ENCODE measurements at places on chromosomes 1 and 21.

DNA sequence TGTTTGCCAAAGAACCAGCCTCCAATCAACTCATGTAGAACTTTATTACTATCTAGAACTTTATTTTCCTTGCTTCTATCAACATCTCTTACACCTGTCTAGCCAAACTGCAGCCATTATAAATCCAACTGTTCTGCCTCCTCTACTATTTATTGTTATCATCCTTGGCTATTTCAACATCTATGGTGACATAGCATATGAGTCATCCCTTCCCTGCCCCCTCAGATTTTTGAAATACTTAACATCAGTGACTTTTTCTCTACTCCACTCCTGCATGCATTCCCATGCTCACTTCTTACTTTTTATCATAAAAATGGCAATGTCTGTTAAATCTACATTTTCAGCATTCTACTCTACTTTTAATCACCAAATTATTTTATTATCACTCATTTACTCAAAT lies 544.9 kb upstream of the NEGR1 start:
- no peak for DNase-seq

GRCh38 chr1:109733236-109733870 lies 7.5 kb downstream of the GSTM3 start:
- DNase-seq: no peak

GRCh38 chr1:51100264-51100880 lies 1.7 kb upstream of the C1orf185 start:
- no peak for DNase-seq

- peak; percentile 54 for DNase-seq
These were observed 36.2 kb upstream of the KCNA10 start for GRCh38 chr1:110554871-110555801.

- no peak for DNase-seq
These were observed 23.1 kb downstream of the CD53 start for GRCh38 chr1:110896090-110896489.

DNA sequence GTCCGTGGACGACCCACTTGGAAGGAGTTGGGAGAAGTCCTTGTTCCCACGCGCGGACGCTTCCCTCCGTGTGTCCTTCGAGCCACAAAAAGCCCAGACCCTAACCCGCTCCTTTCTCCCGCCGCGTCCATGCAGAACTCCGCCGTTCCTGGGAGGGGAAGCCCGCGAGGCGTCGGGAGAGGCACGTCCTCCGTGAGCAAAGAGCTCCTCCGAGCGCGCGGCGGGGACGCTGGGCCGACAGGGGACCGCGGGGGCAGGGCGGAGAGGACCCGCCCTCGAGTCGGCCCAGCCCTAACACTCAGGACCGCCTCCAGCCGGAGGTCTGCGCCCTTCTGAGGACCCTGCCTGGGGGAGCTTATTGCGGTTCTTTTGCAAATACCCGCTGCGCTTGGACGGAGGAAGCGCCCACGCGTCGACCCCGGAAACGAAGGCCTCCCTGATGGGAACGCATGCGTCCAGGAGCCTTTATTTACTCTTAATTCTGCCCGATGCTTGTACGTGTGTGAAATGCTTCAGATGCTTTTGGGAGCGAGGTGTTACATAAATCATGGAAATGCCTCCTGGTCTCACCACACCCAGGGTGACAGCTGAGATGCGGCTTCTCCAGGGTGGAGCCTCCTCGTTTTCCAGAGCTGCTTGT lies 32.4 kb downstream of the PRMT2 start:
- no peak for DNase-seq

GRCh38 chr1:243490748-243491686 lies 235.2 kb downstream of the SDCCAG8 start:
- no peak for DNase-seq

GRCh38 chr1:1419813-1420653 lies 1.0 kb downstream of the ANKRD65 start:
- DNase-seq: no peak

- DNase-seq: no peak
These were observed 15.7 kb upstream of the ACBD3 start for GRCh38 chr1:226202246-226202645.

- DNase-seq: no peak
These were observed 37.1 kb upstream of the NBL1 start for GRCh38 chr1:19606817-19607642.

DNA sequence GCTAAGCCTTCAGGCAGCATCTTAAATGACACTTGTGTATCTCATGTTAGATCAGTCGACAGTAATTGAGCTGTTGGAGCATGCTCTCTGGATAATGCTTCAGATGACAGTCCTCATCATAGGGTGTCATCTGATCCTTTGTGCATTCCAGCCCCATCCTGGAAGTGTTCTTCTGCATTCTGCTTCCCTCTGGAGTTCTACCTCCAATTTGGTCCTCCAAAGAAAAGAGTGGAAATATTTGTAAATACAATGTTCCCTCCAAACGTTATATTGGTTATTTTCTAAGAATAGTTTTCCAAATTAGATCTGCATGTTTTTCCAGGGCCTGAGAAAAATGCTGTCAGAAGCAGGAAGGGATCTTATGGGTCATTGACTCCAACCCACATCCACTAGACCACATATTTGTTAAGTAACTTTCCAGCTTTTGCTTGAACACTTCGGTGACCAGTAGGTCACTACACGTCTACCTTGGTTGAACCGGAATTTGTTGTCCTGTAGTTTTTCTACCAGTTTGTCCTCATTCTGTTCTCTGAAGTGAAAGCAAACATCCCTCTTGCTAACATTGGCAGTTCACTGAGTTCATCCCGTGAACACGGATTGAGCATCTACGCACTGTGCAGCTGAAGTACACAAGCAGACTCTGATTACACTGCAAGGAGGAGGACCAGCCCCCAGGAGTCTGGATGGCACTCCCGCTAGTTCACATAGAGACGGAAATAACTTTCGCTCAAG lies 136.0 kb downstream of the TLR5 start:
- no peak for DNase-seq

GRCh38 chr1:154716614-154717527 lies 108.9 kb upstream of the ADAR start:
- DNase-seq: no peak

DNA sequence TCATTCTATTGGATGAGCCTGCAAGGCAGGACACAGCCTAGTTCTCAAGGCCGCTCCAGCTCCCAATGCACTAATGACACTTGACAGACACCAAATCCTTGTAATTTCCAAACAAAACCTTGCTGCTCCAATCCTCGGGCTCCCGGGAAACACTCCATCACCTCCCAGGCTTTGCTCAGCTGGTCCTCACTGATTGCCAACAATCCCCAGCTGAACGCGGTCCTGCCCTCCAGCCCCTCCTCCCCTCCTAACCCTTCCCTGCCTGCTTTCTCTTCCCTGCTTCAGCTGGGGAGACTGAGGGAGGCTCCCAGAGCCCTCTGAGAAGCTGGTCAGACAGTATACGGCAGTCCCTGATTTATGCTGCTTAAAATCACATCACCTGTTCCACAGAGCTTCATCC lies 114.4 kb upstream of the TNR start:
- DNase-seq: no peak

DNA sequence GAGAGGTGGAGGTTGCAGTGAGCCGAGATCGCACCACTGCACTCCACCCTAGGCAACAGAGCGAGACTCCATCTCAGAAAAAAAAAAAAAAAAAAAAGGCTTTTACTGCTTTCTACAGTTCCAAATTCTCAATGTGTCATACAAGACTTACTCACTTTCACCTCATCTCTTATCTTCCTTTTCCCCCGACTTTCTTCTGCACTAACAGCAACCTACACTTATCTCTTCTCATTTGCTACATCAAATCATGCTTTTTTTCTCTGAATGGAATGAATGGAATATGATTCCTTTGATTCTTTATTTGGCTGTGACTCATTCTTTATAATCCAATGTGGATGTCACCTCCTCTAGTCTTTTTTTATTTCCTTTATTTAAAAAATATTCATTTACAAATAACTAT lies 168.4 kb upstream of the DMRTA2 start:
- DNase-seq: no peak

DNA sequence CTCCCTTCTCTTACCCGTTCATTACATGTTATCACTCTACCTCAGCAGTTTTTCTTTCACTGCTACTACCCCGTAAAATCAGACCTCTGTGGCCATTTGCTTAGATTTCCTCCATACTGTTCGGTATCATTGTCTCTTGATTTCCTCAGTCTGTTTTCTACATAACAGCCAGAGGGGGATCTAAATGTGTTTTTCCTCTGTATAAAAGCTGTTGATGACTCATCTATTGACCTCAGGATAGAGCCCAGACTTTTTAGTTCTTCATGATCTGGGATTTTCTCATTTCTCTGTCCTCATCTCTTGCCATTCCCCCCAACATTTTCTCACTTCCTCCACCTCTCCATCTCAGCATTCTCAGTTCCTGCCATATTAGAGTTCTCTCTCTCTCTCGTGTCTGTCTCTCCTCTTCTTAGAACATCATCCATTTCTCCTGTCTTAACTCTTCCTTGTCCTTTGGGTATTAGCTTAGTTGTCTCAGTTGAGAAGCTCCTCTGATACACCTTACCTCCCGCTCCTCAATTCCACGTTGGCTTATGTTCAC lies 10.5 kb downstream of the OTUD3 start:
- no peak for DNase-seq
